Kidney (tissue), 22 donors: ENCODE measurements at places on chromosomes 7 and 10. TPM values are rescaled to one million over a fixed set of nuclear protein-coding genes. Genes with fewer than 3 reads are reported as not detected.

The SBDS gene
- 128 TPM for total RNA-seq

The PLPP4 gene
- 6.4 TPM for total RNA-seq

The ZNF804B gene
- total RNA-seq = 0.19 TPM

GRCh38 chr10:86391236-86391840 is 24.7 kb upstream of the GRID1 start:
- H3K36me3 ChIP-seq = no peaks in the 10 kb centered on the region
- no peak for DNase-seq
- peaks cover 10% of the 10 kb centered on the region for H3K27me3 ChIP-seq
- no peaks in the 10 kb centered on the region for H3K4me1 ChIP-seq
- no peak overlapping the region for H3K4me3 ChIP-seq

DNA sequence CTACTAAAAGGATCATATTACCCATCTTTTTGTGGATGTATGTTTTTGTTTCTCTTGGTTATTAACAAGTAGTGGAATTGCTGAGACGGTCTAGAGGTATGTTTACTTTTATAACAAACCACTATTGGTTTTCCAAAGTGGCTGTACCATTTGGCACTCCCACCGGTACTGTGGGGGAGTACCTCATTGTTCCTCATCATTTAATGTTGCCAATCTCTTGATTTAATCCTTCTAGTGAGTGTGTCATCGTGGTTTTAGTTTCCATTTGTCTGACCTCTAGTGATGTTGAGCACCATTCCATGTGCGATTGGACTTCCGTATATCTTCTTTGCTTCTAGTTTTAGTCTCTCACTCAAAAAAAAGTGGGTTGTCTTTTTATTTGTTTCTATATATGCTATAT is 50.4 kb downstream of the RBM33 start:
- H3K27me3 ChIP-seq = no peaks in the 10 kb centered on the region
- H3K4me1 ChIP-seq = peaks cover 4% of the 10 kb centered on the region
- H3K4me3 ChIP-seq = no peak overlapping the region
- no peak for DNase-seq
- H3K27ac ChIP-seq = no peak overlapping the region

DNA sequence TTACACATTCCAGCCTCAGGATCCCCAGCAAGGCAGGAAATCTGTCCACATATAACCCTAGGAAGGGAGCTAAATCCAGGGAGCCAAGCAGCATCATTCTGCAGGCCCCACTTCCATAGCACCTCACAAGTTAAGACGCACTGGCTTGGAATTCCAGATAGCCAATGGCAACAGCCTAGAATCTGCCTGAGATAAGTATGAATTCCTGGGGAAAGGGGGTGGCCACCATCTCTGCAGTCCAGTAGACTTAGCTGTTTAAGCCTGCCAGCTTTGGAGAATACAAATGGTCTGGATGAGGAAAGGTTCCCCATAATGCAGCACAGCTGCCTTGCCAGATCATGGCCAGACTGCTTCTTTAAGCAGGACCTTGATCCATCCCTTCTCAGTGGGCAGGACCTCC is 179.4 kb upstream of the PRSS1 start:
- H3K27me3 ChIP-seq = no peaks in the 10 kb centered on the region
- H3K4me3 ChIP-seq = no peak overlapping the region
- no peaks in the 10 kb centered on the region for H3K4me1 ChIP-seq
- H3K27ac ChIP-seq = no peak overlapping the region

DNA sequence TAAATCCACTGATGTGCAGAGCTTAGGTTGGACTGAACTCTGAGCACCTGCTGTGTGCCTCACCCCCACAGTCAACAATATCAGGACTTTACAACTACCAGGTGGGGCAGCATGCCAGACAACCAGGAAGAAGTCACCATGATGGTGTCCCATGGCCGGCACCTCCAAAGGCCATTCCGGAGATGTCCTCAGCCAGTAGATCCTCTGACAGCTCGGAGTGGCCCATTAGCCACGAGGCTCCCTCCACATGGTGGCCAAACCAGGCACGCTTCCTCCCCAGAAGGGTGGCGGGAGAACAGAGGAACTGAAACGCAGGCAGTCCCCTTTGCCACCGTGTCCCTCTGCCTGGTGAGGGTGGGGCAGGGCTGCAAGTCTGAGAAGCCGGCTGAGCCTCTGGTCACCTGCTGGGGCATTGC is 390.0 kb downstream of the TNS3 start:
- H3K27me3 ChIP-seq = no peaks in the 10 kb centered on the region
- no peaks in the 10 kb centered on the region for H3K36me3 ChIP-seq
- H3K27ac ChIP-seq = no peak overlapping the region
- H3K4me3 ChIP-seq = no peak overlapping the region

DNA sequence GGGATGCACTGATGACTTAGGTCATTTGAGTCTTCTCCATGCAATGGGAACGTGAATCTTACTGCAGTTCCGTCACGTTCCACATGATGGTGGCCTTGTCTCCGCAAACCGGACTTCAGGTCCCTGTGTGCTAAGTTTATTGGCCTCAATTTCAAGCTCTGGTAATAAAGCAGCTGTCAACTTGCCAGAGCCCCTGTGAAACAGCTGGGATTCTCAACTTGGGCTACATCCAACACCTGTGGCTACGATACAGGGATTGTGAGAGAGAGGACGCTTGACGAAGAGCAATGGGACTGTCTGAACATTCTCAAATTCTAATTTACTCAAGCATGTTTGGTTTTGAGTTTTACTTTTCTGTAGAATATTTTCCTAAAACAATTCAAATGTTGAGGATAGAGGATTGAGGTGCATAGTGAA is 174.2 kb downstream of the PTN start:
- DNase-seq = peak; percentile 76
- no peaks in the 10 kb centered on the region for H3K36me3 ChIP-seq
- no peak overlapping the region for H3K4me3 ChIP-seq
- H3K27ac ChIP-seq = no peak overlapping the region

DNA sequence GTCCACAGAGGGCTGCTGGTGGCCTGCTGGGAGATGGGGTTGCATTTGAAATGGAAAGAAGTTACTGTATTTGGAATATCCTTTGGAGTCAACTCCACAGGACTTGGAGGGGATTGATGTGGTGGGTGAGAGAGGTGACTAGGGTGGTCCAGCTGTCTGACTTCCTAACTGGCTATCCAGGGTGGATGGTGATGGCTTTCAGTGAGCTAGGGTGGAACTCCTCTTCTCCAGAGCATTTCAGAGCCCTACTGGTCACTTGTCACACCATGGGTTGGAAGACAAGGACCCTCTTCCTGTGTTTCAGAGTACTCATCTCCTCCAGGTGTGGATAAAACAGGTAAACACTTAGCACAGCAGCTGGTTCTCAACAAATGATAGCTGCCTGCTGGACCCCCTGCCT is 3.3 kb upstream of the ADAMTS14 start:
- H3K27ac ChIP-seq = no peak overlapping the region
- peaks cover 6% of the 10 kb centered on the region for H3K4me1 ChIP-seq
- H3K36me3 ChIP-seq = no peaks in the 10 kb centered on the region
- H3K27me3 ChIP-seq = peaks cover 7% of the 10 kb centered on the region

DNA sequence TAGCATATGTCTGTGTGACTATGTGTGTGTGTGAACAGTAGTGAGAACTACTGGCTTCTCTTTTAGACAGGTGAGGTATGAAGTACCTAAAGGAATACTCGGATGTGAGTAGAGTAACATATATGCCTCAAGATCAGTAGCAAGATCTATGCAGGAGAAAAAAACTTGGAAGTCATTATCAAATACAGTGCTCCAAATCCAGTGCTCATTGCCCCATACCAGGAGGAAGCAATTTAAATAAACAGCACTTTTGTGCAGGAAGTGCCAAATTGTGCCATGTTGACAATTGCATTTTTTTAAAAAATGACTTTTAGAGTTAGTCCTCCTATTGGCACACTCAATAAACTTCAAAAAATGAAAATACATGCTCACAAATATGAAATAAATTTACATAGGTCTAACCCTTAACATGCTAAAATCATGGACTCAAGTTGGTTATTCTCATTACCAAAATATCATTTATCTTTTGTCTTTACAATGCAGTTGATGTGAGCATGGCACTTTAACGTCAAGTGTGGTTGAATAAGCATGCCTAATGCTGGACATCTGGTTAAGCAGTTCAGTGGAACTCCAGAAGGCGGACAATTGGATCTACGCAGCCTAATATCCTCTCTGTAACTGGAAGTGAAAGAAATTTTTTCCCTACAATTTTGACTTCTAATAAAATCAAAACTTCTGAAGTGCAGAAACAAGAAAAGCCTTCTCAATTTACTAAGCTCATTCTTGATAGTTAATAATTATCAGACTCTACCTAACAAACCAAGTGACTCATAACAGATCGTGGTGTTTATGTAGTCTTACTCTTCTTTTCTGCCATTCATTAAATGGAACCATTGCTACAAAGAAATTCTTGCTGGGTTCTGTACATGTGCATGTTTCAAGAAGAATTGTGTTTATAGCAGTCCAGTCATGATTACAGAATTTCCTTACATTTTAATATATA is 195.2 kb downstream of the MDFIC start:
- H3K27me3 ChIP-seq = no peaks in the 10 kb centered on the region
- H3K4me1 ChIP-seq = no peaks in the 10 kb centered on the region
- H3K36me3 ChIP-seq = no peaks in the 10 kb centered on the region
- H3K27ac ChIP-seq = no peak overlapping the region

- no peak overlapping the region for H3K27ac ChIP-seq
- no peaks in the 10 kb centered on the region for H3K27me3 ChIP-seq
- DNase-seq = no peak
- H3K36me3 ChIP-seq = no peaks in the 10 kb centered on the region
- H3K4me3 ChIP-seq = no peak overlapping the region
- no peaks in the 10 kb centered on the region for H3K4me1 ChIP-seq
These were observed 21.3 kb downstream of the ANTXRL start for GRCh38 chr10:46308113-46308415.

DNA sequence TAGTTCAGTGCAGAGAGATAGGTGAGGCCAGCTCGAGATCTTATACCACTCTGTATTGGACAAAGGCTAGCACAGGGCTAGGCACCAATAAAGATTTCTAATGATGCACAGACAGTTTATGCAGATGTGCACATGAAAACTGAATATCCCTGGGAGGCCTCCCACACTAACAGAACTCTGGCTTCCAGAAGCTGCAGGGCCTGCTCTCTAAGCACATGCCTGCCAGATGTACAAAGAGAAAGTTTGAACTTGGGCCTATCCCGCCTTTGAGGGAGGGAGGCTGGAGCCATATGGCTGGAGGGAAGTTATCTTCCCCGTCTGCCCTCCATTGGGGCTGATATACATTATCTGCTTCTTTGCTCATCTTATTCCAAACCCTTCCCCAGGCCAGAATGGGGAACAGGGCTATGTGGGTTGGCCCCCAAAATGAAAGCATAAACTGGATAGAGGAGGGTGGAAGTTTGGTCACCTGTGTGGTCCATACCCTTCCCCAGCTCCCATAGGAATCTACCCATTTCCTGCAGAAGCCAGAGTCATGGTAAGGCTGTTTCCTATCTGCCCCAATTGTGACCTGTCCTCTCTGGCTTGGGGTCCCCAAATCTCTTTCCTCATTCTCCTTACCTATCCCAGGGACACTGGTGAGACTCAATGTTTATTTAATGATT is 3.8 kb downstream of the KAZALD1 start:
- peaks cover 7% of the 10 kb centered on the region for H3K27me3 ChIP-seq
- peaks cover 25% of the 10 kb centered on the region for H3K4me1 ChIP-seq
- peak overlapping the region; percentile 22 for H3K4me3 ChIP-seq
- no peaks in the 10 kb centered on the region for H3K36me3 ChIP-seq

DNA sequence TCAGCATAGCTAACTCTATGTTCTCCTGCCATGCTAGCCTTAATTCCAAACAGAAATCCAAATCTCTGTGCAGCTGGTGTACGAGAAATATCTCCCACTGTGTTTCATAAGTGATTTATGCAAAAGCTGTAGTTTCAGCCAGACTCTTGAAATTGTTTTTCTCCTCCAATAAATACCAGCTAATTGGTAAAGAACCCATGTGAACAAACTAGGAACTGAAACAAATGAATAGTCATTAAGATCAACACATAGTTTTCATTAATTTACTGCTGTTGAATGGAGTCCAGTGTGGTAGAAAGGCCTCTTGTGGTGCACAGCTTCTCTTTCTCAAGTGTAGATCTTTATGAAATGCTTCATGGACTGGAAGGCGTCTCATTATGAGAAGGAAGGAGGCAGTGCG is 18.4 kb downstream of the PPP1R17 start:
- DNase-seq = no peak
- no peaks in the 10 kb centered on the region for H3K36me3 ChIP-seq
- no peak overlapping the region for H3K4me3 ChIP-seq
- no peaks in the 10 kb centered on the region for H3K4me1 ChIP-seq
- no peak overlapping the region for H3K27ac ChIP-seq
- H3K27me3 ChIP-seq = no peaks in the 10 kb centered on the region
